ENCODE measurements at places on chromosomes 4 and X.

DNA sequence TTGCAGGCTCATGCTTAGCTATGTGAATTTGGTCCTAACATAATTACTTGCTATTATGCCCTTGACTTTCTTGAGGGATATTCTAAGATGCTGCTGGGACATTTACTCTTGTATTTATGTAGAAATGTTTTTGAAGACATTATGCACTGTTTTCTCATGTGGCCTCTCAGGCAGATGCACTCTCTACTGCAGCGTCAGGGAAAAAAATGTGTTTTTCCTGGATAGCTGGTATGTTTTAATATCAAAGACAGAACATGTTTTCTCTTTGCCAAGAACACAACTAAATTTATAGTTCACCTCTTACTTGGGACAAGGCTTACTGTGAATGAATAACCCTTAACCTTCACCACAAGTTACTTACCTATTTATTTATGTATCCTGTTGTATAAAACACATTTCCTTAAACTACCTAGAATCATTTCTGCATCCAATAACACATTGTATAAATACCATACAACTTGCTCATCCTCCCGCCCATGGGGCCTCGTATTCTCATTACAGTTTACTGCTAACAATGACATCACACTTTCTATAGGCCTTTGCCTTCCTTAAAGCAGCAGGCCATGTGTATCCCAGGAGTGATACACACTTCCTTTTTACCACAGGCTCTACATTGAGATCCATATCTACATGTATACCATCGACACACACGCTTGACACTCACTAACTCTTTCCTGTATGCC lies 178.7 kb downstream of the SLIT2 start:
- no peak for DNase-seq

- no peak for DNase-seq
These were observed 91.5 kb downstream of the ATRX start for GRCh38 chrX:77694491-77694890.

- peak; percentile 45 for DNase-seq
These were observed at the start of gene ARMCX1 for GRCh38 chrX:101550362-101550750. ARMCX1 (plus strand) TSS chrX:101550547; CDS start chrX:101552931, 2,384 bp downstream.

DNA sequence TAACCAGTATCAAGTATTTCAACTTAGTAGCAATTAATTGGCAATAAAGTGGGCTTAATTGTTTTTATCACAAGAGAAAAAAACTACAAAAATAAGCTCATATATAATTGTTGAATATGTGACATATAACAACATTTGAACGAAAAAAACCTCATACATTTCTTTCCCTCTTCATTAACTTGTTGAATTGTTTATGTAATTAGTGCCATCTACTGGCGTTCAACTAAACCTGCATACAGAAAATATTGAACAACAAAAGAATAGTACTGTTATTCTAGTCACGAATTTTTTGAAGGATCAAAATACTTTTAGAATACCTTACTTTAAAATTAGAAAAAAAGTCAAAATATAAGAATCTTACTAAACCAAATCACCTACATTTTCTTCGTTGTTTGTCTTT lies 586.5 kb upstream of the FTHL17 start:
- no peak for DNase-seq

DNA sequence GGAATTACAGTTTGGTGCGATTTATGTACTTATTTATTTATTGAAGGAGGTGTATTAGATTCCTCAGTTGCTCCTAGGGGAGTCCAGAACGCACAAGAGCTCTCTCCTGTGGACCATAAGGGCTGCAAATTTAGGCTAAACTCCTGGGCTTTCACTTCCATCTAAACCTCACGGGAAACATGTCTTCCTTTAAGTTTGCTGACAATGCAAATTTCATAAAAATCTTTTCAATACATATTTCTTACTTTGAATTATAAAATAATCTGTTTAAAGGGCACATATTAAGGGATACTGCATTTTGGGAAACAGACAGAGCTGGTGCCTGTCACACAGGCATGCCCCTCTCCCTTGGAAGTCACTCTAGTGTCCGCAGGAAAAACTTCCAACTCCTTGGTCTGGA lies 438.0 kb upstream of the CPEB2 start:
- no peak for DNase-seq

GRCh38 chr4:126957987-126958386 lies 674.8 kb upstream of the INTU start:
- DNase-seq, result no peak

- no peak for DNase-seq
These were observed 114.0 kb downstream of the ENPP6 start for GRCh38 chr4:184103527-184104264.

- DNase-seq, result no peak
These were observed 51.3 kb downstream of the SH3RF1 start for GRCh38 chr4:169219440-169219839.

GRCh38 chrX:154775419-154776349 lies 13.0 kb downstream of the DKC1 start:
- no peak for DNase-seq

DNA sequence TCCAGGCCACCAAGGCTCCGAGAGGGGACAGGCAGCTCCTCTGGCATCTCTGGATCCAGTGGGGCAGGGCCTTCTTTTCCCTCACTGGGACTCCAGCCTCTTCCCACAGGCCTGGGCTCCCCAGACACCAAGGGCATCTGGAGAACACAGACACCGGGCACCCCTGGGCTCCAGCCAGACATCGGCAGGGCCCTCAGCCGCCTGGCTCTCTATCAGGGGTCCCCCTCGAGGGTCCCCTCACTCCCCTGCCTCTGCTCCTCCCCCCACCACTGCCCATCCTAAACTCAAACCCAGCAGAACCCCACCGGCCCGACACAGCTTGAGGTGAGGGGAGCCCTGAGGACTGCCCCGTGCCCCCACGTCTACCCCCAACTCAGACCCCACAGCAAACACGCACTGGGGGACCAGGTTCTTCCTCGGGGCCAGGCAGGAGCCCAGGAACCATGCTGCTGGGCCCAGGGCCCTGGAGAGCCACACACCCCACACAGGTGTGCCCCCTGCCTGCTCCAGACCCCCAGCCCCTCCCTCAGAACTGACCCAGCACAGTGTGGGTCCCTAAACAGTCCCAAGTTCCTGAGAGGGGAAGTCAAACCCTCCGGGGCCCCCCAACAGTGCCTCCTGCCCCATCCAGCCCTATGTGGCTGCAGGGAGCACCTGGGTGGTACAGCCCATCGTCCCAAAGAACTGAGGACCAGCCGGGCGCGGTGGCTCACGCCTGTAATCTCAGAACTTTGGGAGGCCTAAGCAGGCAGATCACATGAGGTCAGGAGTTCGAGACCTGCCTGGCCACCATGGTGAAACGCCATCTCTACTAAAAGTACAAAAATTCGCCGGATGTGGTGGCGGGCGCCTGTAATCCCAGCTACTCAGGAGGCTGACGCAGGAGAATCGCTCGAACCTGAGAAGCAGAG lies 86.8 kb downstream of the FAM53A start:
- DNase-seq, result no peak

DNA sequence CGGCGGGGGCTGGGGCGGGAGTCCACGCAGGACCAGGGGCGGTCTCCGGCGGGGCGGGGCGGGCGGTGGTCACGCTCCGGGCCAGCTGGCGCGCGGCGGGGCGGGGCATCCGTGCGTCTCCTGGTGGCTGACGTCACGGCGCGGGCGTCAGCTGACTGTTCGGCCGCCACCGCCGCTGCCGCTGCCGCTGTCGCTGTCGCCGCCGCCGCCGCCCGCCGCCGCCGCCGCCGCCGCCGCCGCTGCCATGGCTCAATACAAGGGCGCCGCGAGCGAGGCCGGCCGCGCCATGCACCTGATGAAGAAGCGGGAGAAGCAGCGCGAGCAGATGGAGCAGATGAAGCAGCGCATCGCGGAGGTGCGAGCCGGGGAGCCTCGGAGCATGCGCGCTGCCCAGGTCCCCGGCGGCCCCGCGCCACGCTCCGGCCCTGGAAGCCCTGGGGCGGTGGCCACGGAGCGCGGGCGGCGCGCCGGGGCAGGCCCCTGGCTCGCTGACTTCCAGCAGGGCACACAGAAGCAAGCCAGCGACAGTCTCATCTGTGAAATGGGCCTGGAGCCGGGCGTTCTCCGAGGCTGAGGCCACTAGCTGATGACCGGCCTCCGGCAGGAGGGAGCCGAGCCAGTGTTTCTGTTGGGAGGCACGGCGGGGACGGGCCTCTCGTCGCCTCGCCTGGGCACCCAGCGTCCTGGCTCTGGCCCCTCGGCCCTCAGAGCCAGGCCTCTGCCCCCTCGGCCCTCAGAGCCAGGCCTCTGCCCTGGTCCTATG lies at the start of gene FAM50A:
FAM50A (plus strand) TSS at position 150 of the 763 bp plus-strand sequence; CDS start at position 245, 95 bp downstream.
- peak; percentile 60 for DNase-seq

DNA sequence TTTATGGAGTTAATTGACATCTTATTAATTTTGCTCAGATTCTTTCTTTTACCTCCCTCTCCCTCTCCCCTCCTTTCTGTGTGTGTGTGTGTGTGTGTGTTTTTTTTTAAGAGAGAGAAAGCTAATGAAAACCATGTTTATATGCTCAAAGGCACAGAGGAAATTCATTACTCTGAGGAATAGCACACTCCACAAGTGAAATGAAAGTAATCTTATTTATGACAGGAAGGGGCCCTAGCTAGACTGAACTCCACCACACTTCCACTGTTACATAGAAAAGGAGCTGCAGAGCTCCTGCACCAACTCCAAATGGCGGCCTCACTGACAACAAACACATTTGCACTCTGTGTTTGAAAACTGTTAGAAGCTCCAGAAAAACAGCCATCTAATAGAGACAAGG lies 150.6 kb downstream of the RASL11B start:
- DNase-seq, result no peak

DNA sequence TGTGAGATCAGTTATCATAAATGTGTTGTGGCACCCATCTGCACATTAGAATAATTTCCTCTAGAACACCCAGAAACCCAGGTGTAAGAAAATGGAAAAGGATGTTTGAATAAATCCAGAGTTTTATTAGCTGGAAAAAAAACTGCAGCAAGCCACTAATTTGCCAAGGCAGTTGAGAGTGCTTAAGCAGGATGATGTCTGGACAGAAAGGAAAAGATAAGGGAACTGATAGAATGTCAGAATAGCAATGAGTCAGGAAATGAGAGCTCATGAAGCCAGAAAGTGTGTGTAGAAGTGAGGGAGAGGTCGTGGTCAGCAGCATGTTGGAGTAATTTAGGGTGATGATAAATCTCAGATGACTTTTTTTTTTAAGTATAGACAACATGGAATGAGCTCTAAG lies 15.2 kb upstream of the NEUROG2 start:
- DNase-seq, result no peak

DNA sequence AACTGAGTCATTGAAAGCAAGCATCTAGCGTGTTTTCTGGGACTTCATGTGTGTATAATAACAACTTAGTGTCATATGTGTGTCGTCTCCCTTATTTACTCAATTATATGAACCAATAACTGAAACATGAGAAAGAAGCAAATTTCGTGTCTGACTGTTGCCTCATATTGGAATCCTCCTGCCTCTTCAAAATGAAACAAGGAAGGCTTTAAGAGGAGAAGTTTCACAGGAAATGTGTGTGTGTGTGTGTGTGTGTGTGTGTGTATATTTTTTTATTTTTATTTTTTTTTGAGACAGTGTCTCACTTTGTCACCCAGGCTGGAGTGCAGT lies 145.8 kb upstream of the SFRP2 start:
- DNase-seq, result no peak

DNA sequence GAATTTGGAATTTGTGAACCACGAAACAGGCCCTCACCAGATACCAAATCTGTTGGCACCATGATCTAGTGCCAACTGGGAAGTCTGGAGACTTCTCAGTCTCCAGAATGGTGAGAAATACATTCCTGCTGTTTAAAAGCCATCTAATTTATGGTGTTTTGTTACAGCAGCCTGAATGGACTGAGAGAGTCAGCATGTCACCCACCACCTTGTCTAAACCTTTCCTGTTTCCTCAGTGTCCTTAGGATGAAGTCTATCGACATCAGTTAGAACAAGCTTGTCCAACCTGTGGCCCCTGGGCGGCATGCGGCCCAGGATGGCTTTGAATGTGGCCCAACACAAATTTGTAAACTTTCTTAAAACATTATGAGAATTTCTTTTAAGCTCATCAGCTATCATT lies 42.1 kb downstream of the FREM3 start:
- no peak for DNase-seq

- DNase-seq, result no peak
These were observed 568.0 kb upstream of the AADAT start for GRCh38 chr4:170657761-170658160.

DNA sequence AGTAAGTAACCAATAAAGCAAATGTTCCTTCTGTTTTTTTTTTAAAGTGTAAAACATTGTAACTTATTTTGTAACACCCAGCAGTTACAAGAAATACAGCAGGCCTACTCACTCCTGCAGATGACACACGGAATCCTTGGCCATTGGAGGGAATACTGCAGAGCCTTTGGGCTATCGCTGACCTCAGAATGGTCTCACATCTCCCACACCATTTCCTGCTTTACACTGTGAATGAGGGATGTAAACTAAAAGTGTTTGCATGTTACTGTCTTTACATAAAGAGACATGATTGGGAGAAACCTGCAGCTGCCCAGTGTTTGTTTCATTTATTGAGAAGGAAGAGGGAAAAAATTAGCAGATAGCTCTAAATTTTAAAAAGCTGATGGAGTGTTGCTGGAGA lies 64.1 kb downstream of the USP46 start:
- no peak for DNase-seq

DNA sequence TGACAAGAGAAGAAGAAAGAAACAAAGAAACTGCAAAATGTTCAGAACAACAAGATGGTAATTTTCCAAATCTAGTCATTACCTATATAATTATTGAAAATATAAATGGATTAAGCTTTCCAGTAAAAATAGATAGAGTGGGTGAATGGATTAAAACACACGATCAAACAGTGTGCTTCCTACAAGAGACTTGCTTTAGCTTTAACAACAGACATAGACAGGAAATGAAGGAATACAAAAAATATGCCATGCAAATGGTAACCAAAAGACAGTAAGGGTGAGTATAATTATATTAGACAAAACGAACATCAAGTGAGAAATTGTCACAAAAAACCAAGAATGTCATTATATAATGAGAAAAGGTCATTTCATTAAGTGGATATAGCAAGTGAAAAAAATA lies 842.8 kb downstream of the CCSER1 start:
- no peak for DNase-seq

DNA sequence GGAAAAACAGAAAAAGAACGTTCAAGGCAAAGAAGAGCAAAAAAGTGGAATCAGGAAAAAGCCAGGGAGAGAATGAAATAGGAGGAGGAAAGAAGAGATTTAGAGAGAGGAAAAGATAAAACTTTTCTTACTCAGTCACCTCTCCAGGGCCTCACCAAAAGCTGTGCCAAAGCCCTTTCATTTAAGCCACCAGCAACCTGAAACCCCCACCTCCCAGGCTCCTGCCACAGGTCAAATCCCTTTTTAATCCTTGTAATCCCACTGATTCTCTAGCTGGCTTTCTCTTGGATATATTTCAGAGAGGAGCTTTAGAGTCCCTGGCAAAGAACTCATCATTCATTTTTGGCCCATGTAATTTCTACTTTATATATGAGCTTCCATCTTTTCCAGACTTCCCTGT lies 25.7 kb upstream of the XIAP start:
- no peak for DNase-seq
